ENCODE measurements at places on chromosomes 5 and 9.

DNA sequence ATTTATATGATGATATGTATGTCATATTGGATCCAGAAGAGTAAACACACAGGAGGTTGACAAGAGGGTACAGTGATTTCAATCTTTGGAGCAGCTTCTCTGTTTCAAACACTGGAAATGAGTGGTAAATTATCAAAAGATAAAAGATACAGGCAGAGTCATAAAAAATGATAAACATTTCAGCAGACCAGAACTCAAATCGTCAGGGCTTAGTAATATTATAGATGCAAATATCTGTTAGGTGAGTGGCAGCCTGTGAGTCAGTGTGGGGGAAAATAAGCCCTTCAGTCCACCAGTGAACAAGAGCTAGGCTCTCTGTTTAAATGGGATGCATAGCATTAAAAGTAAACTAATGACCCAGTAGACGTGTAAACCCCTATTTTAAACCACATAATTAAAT lies 1378.1 kb downstream of the EFNA5 start:
- no peak for DNase-seq

- DNase-seq: no peak
Measured at GRCh38 chr5:11851965-11852716, 52.1 kb downstream of the CTNND2 start.

- no peak for DNase-seq
Measured at GRCh38 chr5:29498412-29498811, 1695.1 kb upstream of the CDH6 start.

GRCh38 chr9:8356406-8356805 lies 556.8 kb upstream of the DMAC1 start:
- DNase-seq: no peak

DNA sequence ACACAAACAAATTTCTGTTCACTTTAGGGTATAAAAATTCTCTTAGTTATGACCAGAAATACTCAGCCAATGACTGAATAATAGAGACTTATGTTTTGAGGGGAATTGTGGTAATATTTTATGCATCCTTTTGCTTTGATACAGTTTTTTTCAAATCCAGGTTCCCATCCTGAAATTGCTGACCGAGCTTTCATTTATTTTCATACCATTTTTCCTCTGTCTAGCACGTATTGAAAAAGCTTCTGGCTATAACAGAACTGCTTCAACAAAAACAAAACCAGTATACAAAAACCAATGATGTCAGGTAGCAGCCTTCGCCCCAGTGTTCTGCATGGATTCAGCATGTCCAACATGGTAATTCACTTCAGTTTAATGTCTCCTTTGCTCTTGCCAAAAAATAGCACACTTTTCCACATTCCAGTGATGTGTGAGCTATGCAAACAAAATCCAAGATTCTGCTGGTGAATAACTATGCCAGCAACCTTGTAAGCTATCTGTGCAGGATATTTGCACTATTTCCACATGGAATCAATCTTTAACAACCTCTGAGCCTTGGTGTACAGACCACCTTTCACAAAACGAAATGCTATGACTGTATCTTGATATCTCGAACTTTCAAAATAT lies 22.0 kb downstream of the CCNH start:
- DNase-seq: no peak
